ENCODE measurements at places on chromosomes 5 and 9.
A peak's percentile ranks its signal among the peaks of the same experiment; 100 is the strongest.

- peak; percentile 60 for DNase-seq
Measured at GRCh38 chr5:143261748-143262392, 141.6 kb downstream of the NR3C1 start.

DNA sequence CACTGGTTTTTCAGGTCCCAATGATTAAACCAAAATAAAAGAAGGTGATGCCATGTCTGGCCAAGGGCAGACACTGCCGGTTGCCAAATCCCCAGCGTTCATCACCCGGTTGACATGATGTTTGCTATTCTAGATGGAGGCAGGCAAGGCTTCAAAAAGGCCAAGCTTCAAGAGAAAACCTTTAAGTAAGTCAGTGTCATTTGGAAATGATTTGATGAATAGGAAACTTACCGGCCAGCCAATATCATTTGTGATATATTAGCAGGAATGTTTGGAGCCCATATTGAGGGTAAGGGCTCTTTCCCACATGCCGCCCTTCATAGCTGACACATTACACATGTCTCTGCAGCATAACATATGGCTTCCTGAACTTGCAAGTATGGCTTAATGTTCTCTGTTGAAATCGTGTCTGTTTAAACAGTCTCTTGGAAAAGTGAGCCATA, 89.5 kb upstream of the TTC23L start:
- DNase-seq: peak; percentile 85

- no peak for DNase-seq
Measured at GRCh38 chr5:131396015-131396414, 132.2 kb downstream of the CDC42SE2 start.

DNA sequence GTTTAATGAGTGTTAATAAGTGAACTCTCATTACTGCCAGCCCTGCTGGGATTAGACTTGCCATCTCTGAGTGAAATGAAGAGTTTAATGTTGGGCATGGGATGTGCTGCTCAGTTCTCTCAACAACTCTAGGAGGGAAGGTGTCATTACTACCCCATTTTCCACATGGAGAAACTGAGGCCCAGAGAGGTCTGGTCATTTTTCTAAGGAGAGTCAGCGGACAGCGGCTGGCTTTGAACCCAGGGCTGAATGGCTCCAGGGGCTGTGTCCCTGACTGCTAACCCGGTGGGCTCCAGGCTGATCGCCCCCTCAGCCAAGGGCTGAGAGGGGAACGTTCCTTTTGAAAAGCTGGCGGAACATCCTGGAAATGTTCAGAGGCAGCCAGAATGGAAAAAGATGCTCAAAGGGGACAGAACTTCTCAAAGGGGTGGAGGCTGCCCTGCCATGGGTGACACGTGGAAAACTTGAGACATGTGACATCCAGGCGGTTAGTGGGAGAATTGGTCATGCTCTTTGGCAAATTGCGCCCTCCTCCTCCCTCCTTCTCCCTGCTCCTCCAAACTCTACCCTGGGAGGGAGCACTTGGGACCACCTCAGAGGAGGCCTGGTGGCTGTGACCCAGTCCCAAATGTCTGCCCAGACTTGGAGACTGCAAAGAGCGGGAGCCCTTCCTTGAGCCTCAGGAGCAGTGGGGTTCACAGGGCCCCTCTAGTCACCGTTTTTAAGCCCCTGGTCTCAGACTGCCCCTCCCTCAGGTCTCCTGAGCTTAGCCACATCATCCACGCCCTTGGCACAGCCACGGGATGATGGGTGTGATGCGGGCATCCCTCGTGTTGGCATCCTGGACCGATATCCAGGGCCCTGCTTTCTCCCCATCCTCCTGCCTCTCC, 28.7 kb downstream of the DNM1 start:
- no peak for DNase-seq

DNA sequence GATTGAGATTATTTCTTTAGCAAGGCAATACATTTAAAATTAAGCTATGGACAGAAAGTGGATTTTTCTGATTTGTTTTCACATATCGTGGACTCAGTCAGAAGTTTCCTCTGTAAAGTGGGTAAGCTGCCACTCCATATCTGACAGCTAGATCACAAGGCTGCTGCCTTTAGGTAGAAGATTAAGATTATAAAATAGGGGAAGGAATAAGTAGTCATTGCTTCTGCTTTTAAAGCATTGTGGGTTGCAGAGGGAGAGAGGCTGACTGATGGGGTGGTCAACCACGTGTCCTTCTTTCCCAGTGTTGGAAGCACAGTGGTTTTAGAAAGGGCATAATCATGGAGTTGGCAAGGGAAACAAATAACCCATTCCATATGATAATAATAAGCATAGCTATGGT, 74.3 kb upstream of the MOCS2 start:
- no peak for DNase-seq

GRCh38 chr9:98709968-98710965, 1.5 kb upstream of the GABBR2 start:
- DNase-seq: peak; percentile 53

DNA sequence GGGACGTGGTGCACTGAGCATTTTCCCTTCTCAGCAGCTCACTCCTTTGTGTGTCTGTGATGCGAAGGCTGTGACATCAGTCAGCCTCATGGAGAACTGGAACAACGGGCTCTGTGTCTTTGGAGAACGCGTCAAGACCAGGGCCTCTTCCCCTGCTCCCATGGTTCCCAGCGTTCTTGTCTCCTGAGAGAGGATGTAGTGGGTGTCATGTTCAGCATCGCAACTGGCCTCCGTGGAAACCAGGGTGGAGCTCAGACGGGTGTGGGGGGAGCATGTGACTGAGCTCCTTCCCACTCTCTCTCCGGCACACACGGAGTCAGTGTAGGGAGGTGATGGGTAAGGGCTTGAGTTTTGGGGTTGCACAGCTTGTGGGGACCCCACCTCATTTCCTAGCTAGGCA, 59.7 kb downstream of the TENT4A start:
- no peak for DNase-seq
